ENCODE measurements at places on chromosomes 5 and 9.

DNA sequence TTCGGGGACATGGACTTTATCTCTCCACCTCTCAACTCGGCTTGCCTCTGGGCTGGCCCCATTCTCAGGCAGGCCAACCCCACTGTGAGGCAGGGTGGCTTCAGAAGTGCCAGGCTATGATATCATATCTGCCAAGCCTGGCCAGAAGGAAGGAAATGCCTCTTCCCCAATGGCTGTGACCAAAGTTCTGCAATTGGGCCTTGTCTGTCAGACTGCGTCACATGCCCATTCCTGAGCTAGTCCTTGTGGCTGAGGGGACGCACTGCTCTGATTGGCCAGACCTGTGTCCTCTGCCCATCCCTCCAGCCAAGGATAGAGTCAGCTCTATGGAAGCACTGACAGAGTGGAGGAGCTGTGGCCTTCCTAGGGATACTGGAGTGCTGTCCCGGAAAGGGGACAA, 11.9 kb downstream of the SMIM23 start:
- no peak for DNase-seq

DNA sequence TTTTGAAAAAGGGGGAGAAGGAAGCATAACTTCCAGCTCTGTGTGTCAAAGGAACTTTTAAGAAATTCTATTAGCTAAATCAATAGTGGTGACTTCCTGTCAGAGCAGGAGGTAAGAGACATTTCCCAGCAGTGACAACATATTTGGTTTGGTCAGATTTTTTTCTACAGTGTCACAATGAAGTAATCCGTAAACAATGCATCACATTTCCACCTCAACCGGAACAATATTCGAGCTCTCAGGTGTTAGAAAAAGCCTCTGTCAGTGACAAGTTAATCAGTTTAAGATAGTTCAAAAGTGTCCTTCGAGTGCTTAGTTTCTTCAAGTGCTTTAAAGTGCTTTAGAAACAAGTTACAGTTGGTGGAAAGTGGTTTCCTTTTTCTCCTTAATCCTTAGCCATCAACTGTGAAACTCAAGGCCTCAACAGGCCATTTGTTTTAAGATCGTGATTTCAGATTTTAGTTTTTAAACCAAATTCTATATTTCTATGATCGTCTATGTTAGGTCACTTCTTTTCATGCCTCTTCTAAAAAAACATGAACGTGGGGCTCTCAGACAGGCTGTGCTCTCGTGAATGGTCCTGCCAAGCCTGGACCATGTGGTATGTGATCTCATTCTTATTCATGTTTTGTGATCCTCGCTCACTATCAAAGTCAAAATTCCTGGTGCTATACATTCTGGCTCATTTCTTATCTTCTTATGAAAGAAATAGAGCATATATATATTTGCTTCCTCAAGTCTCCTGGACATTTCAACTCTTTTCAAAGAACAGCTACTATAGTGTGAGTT, 181.9 kb upstream of the HMHB1 start:
- no peak for DNase-seq

GRCh38 chr5:168327994-168328393, 36.5 kb downstream of the WWC1 start:
- no peak for DNase-seq

DNA sequence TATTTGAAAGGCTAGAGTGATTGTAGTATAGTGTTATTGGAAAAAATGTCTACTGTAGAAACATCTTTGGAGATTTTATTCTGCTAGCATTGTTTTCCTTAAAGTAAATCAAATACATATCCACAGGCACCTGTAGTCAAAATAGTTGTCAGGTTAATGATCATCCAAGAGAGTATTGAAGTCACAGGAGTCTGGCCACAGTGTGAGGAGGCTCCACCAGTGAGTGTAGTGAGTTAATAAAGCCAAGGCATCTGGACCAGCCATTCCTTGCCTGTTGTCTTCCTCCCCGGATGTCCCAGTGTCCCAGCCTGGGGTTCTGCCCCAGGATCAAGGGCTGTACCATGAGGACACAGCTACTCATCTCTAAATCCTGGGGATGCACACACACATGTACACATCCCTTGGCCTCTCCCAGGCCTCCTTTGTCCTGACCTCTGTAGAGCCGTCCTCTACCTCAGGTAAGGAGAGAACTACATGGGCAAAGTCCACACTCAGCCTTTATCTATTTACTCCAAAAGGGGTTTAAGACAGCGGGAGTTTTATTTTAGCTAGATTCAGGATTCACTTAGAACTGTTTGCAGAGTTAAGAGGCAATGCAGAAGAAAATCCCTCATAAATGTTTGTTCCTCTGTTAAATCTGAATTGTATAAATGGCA, 3.7 kb downstream of the PIK3R1 start:
- no peak for DNase-seq

- no peak for DNase-seq
Observed at GRCh38 chr9:137108608-137109249, 5.8 kb downstream of the DPP7 start.

- DNase-seq: no peak
Observed at GRCh38 chr5:30572279-30572678, 621.2 kb upstream of the CDH6 start.

GRCh38 chr9:36956908-36957307, 77.2 kb downstream of the PAX5 start:
- DNase-seq: no peak

DNA sequence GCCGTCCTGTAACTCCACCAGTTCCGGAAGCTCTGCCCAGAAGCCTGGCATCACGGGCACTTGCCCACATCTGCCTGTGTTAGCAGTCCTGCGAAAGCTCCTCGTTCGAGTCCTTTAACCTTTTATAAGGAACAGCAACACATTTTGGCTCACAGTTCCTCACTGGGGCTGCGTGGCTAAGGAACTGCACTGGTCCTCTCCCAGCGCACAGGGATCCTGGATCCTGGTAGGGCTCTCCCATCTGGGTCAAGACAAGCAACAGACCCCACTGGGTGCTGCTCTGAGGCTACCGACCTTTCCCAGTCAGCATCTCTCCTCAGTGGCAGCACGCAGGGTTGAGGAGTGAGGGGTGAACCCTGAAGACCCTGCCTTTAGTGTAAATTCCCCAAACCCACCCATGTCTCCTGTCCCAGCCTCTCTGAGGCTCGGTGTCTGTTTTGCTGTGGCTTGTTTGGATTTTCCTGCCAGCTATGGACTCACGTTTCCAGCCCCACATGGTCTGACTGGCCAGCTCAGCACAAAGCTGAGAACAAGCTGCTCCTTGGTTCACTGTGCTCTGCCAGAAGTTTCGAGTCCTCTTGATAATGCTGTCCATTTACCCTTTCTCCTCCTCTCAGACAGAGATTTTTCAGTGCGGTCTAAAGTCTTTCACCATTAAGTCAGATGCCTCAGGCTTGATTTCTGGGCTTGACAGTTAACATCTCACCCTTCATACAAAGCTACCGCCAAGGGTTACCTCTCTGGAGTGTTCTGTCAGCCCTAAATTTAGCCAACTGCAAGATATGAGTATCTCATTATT, 80.0 kb downstream of the AK8 start:
- DNase-seq: no peak

- no peak for DNase-seq
Observed at GRCh38 chr9:37801959-37802711, 1.5 kb downstream of the DCAF10 start.

GRCh38 chr9:89477384-89477783, 20.5 kb downstream of the SEMA4D start:
- no peak for DNase-seq

DNA sequence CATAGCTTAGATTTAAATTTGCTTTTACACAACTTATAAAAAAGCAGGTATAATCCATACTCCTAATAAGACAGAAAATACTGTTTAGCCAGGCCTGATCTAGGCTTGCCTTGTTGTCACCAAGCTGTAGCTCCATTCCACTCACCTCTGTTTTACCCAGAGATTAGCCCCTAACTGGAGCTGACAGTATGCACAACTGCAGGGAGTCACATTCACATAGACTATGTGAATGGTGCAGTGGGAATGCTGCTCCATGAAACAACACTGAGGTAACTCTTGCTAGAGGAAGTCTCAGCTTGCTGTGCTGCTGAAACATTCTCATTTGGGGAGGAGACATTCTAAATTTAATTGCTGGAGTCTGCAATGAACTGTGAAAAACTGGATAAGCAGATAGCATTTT, 209.1 kb downstream of the TMEM232 start:
- DNase-seq: no peak

DNA sequence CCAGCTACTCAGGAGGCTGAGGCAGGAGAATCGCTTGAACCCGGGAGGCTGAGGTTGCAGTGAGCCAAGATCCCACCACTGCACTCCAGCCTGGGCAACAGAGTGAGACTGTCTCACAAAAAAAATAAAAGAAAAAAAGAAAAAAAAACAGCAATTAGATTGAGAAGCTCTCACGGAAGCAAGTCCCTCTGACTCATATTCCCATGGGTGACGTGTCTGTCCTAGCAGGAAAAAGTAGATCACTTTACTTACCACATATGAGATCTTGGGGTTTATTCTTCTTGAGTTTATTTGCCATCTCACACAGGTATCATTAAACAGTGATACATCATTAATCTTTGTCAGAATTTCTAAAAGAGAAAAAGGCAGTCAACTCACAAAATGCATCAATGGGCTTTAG, 62.6 kb downstream of the SUSD1 start:
- no peak for DNase-seq

GRCh38 chr5:109788596-109788995, 98.9 kb downstream of the MAN2A1 start:
- DNase-seq: no peak

GRCh38 chr9:137250329-137251193, 525 bp upstream of the STPG3 start:
- no peak for DNase-seq

GRCh38 chr5:121982893-121983285, 21.1 kb downstream of the SRFBP1 start:
- DNase-seq: no peak

DNA sequence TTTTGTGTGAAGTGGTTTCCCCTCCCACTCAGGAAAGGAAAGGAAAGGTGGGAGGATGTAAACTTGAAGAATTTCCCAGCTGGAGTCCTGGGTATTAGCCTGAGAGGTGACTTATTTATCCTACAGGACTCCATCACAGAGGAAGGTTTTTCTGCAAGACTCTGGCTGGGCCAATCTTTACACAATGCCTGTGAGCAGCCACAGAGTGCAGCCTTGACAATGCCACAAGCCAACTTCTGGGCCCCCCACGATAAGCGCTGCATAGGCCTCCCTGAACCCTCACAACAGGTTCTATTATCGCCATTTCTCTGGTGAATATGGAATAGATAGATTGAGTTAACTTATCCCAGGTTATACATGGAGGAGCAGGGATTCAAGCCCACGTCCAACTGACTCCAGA, 12.4 kb downstream of the TTC39B start:
- DNase-seq: no peak

DNA sequence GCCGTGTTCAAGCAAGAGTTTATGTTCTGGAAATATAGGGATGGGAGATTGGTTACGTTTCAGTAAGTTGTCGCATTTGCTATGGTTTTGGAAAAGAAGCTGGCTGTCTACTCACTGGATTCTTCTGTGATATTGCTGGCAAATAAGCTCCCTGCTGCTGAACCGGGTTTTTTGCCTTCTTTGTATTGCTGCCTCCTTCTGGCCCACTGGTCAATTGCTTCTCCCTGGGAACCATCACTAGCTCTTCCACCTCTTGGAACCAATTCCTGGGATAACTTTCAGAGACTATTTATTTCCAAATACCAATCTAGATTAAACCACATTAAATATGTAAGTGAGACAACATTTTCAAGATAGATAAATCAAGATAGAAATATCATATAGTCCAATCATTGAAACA, 43.0 kb downstream of the NUDT12 start:
- no peak for DNase-seq

GRCh38 chr9:19969721-19970120, 180.9 kb upstream of the SLC24A2 start:
- DNase-seq: no peak

- DNase-seq: no peak
Observed at GRCh38 chr9:100222674-100223073, 123.6 kb downstream of the INVS start.

DNA sequence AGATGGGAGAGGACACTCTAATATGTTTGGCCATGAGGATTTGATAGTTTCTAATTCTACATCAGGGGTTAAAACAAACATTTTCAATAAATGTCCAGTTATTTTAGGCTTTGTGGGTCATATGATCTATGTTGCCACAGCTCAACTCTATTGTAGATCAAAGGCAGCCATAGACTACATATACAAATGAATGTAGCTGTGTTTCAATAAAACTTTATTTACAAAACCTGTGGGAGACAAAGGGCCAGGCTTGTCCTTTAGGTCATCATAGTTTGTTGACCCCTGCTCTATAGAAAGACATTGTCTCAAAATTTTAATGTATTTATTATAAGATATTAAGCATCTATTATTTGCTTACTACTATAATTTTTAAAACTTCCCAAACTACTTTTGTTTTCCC, 325.4 kb upstream of the MEF2C start:
- DNase-seq: no peak

DNA sequence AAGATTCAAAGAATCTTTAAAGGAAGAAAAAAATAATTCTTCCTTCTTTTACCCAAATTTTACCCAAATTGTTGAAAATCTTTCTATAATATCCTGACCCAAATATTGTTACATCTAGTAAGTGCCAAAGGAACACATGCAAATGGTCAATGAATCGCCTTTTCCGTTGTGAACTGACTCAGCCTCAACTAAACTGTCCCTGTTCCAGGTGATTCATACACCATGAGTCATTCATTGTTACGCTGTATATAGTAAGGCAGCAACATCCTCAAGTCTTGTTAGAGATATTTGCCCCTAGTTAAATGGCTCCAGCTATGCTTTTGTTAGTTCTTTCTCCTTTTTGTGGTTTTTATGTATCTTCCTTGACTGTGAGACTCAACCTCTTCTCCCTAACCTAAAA, 9.7 kb downstream of the PTGER4 start:
- peak; percentile 45 for DNase-seq

DNA sequence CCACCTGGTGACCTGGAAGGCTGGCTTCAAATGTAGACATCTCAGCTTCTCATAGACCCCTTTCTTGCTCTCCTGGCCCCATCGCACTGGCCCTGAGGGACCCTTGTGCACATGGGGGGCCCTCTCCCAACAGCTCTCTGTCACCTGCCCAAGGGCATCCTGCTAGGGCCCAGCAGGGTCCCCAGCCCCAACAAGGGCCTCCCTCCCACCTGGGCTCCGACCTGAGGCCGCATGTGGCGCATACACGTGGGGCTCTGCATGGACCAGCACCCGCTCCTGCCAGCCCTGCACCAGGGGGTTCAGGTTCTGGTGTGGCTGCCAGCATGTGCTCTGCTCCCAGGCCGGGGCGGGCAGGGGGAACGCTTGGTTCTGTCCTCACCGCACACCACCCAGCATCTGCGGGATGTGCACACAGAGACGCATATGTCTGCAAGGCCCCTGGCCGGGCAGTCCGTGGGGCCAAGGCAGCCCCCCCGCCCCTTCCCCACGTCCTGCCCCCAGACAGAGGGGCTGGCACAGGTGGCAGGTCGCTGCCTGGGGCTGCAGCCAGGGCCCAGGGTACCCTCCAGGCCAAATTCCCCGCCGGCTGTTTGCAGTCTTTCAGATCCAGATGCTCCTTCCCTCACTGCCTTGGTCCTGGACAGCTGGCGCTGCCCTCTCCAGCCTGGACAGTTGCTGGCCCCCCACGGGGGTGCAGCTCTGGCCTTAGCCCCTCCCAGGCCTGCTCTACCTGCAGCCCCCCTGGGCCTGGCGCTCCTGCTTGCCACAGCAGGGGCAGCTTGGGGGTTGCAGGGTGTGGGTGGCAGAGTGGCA, 17.9 kb upstream of the NRARP start:
- no peak for DNase-seq
